ENCODE measurements at places on chromosomes 5 and 9.

DNA sequence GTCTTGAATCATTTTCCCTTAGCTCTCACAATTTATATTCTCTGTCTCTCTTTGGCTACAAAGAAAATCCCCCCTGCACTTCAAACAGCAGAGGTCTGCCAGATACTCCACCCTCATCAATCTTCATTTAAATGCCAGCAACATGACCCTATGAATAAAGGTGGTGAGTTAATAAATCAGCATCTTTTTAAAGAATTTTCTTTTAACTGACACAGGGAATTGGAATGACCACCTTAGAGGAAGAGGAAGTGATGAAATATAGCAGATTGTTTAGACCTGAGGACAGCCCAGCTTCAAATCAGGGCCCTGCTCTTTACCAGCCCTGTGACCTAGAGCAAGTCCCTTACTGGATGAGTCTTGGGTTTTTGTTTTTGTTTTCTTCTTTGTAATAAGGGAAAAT is 223.1 kb upstream of the PAPPA start:
- no peak for DNase-seq

DNA sequence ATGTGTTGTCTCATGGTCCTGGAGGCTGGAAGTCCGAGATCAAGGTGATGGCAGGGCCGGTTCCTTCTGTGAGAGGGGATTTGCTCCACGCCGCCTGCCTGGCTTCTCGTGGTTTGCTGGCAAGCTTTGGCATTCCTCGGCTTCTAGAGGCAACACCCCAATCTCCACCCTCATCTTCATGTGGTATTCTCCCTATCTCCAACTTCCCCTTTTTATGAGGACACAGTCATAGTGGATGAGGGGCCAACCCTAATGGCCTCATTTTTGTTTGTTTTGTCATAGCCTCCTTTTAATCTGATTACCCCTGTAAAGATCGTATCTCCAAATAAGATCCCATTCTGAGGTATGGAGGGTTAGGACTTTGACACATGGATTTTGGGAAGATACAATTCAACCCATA is 41.7 kb upstream of the CLK4 start:
- DNase-seq = no peak

DNA sequence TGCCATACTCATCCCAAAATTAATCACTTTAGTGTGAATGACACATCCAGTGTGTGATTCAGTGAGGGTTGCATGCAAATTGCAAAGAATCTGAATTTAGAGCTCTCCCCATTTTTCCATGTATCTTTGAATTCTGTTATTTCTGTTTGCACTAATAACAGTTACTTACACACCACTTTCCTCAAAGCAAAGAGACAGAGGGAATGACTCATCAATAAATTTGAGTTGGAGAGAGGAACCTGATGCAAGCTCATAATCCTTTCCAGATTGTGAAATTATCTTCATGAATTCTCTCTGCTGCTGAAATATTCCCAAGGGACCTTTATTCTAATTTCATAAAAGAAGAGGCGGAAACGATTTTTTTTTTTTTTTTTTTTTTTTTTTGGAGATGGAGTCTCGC is 204.8 kb downstream of the CDH9 start:
- DNase-seq = no peak

GRCh38 chr5:38653389-38653788 is 96.9 kb upstream of the LIFR start:
- DNase-seq = no peak

GRCh38 chr5:1985781-1986180 is 103.1 kb upstream of the IRX4 start:
- no peak for DNase-seq

DNA sequence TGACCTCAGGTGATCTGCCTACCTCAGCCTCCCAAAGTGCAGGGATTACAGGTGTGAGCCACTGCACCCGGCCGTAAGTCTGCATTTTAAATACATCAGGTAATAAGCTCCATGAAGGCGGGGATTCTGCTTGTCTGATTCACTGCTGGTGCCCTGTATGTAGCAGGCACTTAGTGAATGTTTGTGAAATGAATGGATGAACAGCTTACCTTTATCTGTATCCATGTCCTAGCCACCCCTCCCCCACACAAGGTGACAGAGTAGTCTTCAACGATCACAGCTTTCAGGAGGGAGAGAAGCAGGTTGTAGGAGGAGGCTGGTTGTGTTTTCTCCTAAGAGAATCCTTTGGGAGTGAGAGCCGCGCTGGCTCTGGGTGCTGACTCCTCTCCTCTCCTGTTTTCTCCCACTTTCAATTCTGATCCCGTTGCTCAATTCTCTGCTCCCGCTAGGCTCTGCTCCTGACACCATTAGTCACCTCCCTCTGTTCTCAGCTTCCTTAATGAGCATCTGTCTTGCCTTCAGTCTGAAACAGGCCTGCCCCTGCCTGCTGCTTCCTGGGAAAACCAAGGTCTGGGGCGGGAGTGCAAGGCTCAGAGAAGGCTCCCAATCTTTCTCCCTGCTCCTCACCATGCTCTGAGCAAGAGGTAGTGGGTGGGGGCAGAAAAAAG is 88.8 kb upstream of the CTNNA1 start:
- DNase-seq = no peak

DNA sequence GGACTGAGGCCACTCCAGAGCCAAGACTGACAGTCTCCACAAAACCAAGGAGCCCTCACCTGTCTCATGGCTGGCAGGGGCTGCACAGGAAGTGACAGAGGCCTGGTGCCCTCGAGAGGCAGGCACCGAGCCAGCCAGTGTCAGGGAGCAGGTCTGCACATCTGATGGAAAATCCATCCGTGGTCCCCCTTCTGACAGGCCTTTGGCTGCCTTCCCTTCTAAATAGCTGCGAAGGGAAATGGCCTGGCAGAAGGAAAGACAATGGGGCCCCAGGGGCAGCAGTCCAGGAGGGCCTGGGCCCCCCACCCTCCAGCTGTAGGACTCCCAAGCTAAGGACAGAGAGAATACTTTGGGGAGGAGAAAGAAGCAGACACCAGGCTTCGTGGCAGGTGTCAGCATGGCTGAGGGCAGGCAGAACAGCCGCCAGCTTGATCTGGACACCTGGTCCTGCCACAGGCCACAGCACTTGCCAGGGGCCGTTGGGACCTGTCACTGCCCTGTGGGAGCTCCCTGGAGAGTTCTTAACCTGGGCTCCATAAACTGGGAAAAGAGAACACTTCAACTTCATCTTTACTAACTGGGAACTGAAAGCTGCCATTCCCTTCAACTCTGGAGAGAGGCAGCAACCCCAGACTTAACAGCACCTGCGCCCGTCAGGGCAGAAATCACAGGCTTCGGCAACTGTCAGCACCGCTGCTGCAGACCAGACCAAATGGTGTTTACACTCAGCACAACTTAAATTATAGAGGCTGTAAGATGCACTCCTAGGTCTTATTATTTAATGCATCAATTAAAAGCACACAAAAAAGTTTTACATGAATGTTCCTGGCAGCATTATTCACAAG is 22.0 kb downstream of the ADAMTS2 start:
- DNase-seq = no peak

DNA sequence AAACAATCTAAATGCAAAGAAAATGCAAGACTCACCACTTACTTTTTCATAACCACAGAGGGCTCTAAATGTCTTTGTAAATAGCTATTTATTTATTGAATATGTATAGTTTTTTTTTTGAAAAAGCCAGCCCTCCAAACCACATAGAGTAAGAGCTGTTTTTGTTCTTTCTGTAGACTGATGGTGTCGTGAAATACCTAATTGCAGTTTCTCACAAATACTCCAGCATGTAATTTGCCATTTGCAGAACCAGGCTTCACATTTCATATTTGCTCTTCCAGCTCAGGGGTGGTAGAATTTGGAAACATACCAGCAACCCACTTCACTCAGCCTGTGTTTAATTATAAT is 159.8 kb downstream of the TMC1 start:
- no peak for DNase-seq

GRCh38 chr9:129178568-129179382 is 714 bp upstream of the IER5L start:
- DNase-seq = no peak

DNA sequence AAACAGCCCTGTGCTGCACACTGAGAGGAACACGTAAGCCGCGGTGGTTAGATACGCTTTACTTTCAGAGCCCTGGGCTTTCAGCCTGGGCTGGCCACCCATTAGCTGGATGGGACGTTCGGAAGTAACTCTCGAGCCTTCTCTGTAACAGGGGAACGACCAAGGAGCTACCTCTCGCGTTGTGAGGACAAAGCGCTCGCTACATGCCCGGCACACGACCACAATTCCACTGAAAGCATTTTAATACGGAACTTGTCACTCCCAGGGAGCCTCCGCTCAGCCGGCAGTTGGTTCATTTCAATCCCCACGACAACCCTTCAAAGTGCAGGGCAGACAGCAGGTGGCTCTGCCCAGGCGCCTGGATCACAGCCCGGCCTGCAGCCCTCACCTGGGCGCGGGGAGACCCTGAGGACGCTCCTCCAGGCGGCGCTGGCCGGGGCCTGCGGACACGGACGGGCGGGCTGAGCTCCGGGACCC is 368 bp downstream of the SURF1 start:
- DNase-seq = no peak

GRCh38 chr5:172668594-172669071 is 27.6 kb downstream of the NEURL1B start:
- DNase-seq = no peak

- no peak for DNase-seq
Observed at GRCh38 chr9:104075801-104076753, 18.0 kb upstream of the SMC2 start.

DNA sequence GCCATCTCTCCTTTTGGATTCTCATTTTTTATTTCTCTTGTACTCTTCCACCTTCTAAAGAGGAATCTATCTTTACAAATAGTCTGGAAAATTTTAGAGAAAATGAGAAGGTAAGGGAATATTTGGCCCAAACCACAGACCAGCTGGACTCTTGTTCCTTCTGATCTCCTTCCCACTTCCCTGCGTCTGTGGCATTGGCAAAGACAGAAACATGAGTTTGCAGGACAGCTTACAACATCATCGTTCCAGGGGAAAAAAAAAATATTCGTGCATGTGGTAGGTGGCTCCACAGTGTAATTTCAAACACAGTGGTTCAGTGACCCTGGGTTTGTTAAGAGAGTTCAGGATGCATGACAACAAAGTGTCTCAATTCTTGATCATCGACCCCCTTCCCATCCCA is 755.0 kb downstream of the DNAH5 start:
- no peak for DNase-seq

DNA sequence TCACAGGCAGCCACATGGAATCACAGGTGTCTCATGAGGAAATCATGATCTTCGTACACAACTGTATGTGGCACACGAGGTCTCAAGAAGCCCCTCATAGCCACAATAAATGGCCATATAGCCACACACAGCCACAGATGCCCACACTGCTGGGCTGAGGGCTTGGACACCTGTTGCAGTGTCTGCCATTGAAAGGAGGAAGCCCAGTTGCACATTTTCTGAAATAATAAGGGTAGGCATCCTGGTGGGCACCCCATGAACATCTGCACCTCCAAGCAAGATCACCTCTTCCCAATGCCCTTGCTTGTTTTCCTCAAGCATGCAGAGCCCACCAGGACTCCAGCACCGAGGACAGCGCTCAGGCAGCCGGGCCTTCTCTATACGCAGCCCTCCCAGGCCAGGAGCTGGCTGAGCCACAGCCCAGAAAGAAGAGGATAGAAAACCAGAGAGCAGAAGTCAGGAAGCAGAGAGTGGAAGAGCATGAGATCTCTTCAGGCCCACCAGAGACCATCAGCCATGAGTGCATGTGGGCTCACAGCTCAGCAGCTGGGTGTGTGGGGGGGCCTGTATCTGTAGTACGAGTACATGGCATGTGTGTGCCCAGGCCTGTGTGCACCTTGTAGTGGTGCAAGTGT is 1.0 kb upstream of the ACSL6 start:
- no peak for DNase-seq

- no peak for DNase-seq
Observed at GRCh38 chr9:127066060-127066850, 56.2 kb downstream of the ANGPTL2 start.

DNA sequence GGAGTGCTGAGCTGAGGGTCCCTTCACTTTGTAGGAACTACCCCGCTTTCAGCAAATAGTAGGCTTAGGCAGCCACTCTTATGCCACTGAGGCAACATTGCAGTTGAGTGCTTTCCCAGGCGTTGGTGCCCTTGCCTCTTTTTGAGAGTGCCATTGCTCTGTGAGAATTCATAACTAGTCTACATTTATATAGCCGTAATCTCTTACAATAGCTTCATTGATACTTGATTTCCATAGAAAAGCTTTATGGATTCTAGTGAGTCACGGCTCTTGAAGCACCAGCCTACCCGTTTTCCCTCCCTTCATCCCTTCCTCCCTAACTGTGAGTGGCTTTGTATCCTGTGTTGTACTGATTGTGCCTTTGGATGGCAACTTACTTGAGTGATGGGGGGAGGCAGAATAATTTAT is 283.9 kb downstream of the AOPEP start:
- DNase-seq = no peak

DNA sequence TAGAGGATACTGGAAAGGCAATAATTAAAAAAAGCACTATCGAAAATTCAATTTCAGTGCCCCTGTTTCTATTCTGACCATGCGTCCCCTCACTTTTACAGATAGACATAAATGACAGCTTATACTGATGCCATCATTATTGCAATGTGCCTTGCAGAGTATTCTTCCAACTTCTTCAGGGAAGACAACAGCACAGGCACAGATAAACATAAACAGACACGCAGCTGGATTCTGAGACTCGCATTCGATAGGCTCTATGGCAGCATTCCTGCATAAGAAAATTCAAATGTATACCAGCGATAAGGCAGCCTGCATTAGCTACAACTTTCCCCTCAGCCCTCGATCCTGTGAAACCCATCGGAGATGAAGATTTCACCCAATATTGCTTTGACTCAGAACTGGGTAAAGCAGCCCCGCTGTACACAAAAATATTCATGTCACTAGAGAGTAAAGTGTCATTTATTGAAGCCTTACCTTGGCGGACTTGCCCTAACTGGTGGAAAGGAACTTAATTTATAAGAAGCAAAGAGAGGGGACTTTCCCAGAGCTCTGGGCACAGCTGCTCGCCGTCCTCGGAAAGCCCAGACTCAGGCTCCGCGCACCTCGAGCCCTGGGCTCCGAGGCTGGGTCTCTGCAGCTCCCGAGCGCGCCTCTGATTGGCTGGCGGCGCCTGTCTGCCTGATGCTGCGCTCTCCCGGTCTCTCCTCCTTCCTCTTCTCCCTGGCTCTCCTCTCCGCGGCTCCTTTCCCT is at the start of gene CDH18:
CDH18 (minus strand) TSS at position 589 of the 750 bp plus-strand sequence. CDS start 149,214 bp downstream, outside the sequence.
- no peak for DNase-seq

DNA sequence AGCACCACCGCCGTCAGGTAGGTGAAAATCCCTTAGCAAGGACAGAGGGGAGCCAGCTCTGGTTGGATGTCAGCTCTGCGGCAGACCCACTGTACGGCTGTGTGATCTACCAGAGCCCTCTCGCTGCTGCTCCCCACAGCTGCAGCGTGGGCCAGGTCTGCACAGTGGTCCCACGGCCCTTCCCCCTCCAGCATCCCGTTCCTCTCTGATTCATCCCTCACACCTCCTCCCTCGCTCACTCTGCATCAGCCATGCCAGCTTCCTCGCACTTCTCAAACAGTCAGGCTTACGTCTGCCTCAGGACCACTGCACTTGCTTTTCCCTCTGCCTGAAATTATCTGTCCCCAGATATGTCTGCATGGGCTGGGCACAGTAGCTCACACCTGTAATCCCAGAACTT is 26.6 kb upstream of the CFAP157 start:
- no peak for DNase-seq

GRCh38 chr9:33250458-33250995 is 10.6 kb downstream of the SPINK4 start:
- DNase-seq = no peak

All from GM19239 (cell line).